Activated CD4-positive, alpha-beta T cell treated with anti-CD3 and anti-CD28 coated beads for 36 hours (primary cell): ENCODE measurements at places on chromosomes 11 and 22. TPM values are rescaled to one million over a fixed set of nuclear protein-coding genes. Genes with fewer than 3 reads are reported as not detected.
A peak's percentile ranks its signal among the peaks of the same experiment; 100 is the strongest.

DNA sequence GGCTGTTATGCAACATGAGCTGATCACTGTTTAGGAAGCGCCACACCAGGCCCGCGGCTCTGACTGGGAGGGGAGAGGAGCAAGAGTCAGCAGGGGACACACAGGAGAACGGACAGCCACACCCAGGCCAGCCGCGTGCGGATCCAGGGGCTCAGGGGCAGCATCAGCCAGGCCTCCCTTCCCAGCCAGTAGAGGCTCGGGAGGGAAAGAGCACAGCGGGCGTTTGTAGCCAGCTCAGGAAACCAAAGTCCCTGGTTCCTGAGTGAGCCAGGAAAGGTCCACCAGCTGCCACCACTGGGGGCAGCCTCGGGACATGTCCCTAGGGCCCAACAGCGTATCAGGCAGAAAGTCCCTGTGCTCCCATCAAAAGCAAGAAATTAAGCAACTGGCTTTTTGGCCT lies 71.8 kb upstream of the PITPNB start:
- peak; percentile 13 for DNase-seq

DNA sequence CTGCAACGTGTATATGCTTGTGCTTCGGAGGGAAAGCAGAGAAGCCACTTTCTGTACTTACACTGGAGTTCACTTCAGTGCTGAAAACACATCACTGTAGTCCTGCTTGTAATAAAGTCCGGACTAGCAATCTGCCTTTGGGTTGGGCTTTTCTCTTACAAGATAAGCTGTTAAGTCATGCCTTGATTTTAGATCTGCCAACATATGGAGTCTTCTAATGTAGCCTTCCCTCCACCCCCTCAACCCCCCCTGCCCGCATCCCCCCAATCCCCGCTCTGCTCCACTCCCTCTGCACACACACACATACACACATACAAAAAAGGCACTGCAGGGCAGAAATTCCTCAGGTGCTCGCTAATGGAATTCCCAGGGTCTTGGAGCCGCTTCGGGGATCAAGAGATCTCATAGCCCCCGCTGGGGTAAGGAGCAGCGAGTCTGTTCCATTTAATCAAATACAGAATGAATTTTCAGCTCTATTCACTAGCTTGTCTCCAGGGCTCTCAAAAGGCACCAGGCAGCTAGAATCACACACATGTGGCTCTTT lies 3.4 kb downstream of the CDON start:
- no peak for DNase-seq

DNA sequence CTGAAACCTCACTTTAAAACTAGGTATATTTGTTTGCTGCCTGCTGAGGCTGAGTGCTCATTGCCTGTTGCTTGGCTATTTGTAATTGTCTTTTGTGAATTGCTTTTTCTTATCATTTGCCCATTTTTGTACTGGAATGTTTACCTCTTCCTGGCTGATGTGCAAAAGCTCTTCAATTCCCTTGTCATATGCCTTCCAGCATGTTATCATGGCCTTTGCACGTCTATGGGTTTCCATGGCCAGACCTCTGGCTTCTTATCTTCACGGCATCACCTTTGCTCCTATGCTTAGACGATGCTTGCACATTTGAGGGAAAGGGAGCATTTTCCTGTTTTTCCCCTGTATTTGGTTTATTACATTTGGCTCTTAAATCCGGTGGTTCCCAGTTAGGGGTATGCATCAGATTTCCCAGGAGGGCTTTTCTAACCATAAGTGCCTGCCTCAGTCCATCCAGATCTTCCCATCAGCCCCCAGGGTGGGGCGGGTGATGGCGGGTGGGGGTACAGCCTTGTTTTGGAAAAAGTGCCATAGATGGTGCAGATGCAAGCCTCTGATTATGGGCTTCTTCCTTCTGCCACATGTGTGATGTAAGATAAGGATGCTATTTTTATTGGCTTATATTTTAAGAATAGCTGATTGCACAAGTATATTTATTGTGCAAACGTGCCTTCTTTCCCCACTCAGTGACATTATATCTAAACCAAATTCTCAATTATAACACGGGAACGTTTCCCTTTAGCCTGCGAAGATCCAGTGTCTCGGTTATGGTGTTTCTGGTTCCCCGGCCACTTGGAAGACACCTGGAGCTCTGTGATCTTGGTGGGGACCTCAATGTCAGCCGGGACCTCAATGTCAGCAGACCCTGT lies 70.6 kb upstream of the SEPTIN5 start:
- DNase-seq = no peak

GRCh38 chr11:120335556-120335907 lies 681 bp upstream of the ARHGEF12 start:
- DNase-seq = peak; percentile 45

DNA sequence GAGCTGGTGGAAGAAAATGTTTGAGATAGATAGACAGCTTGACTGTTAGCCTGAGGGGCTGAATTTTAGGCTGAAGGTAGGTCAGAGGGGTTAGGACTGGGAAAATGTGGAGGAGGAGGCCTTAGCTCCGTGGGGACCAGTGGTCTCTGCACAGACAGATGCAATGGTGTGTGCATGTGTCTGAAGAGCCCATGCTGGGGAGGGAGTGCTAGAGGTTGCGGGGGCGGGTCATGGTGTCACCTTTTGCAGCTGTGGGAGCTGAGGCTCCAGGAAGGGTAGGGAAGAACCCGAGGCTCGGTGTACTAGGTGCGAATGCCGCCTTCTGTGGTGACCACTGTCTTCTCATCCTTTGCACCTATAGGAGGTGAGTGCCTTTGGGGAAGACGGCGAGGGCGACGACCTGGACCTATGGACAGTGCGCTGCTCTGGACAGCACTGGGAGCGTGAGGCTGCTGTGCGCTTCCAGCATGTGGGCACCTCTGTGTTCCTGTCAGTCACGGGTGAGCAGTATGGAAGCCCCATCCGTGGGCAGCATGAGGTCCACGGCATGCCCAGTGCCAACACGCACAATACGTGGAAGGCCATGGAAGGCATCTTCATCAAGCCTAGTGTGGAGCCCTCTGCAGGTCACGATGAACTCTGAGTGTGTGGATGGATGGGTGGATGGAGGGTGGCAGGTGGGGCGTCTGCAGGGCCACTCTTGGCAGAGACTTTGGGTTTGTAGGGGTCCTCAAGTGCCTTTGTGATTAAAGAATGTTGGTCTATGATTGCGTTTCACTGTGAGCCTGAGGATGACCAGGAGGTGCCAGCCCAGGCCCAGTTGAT lies 1.6 kb downstream of the SDF2L1 start:
- DNase-seq = peak; percentile 46

The CNTF gene
- 1.6 TPM for total RNA-seq

DNA sequence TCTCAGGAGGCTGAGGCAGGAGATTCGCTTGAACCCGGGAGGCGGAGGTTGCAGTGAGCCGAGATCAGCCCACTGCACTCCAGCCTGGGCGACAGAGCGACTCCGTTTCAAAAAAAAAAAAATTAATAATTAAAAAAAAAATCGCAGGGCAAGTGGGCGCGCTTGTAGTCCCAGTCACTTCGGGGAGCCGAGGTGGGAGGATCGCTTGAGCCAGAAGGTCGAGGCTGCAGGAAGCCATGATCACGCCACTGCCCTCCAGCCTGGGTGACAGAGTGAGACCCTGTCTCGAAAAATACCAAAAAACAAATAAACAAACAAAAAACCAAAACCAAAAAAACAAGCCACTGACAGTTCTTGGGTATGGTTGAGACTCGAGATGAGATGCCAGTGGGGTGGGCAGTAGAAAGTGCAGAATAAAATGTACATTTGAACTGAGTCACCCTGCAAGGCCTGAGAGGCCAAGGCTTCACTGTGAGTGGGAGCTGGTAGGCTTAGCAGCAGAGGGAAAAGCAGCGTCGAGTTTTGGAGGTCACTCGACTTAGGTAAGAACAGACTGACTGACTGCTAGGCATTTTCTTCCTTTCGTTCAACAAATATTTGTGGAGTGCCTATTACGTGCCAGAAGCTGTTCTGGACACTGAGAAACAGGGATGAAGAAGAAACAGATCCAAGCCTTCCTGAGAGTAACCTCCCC lies 635 bp upstream of the LDHA start:
- peak; percentile 55 for DNase-seq

DNA sequence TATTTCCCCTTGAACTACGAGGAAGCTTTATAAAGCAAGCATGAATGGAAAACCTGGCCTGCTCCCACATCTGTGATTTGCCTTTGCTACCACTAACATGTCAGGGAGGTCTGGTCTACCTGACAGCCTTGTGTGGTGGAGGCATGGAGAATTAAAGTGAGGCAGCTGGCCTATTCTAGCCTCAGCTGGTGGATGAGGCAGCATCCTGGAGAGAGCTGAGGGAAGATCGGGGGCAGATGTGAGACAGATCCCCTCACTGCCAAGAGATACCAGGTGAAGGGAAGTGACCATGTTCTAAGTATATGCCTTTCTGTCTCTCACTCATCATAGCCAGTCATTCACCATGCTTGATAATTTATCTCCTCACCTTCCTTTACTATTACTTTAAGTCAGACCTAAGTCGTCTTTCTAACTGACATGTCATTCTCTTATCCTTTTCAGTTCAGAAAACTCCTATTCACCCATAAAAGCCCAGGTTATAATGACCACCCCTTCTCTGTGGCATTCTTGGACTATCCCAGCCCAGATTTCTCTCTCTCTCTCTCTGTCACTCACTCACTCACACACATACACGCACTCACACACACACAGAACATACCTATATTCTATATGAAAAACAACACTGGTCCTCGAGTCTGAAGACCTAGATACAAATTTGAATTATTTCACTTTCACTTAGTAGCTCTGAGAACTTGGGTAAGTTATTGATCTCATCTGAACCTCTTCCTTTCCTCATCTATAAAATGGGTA lies 90.7 kb downstream of the CSNK2A3 start:
- DNase-seq = no peak

- no peak for DNase-seq
Measured at GRCh38 chr22:44505796-44506354, 7.8 kb upstream of the RTL6 start.

The OR4C3 gene
- total RNA-seq = not detected

The RIMBP3B gene
- total RNA-seq = 0.35 TPM
